ENCODE measurements at places on chromosomes 7 and 10.
A peak's percentile ranks its signal among the peaks of the same experiment; 100 is the strongest.

- DNase-seq = no peak
These were observed 45.1 kb upstream of the OPTN start for GRCh38 chr10:13054844-13055243.

- DNase-seq = no peak
These were observed 43.0 kb downstream of the SLC25A40 start for GRCh38 chr7:87833130-87833529.

DNA sequence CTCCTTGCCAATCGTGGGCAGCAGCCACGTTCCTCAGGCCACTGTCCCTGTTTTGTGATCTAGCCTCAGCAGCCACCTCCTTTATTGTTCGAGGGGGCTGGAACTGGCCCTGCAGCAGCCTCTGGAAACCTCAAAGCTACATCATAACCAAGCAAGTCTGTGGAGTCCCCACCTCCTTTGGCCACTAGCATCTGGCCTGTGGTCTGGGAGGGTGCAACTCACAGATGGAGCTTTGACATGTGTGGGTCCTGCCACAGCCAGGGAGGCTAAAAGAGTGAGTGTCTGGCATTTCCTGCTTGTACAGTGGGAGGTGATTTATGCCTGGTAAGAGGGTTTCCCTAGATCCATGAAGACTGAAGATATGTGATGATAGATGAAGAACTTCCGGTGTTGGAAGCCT lies 32.3 kb upstream of the NUB1 start:
- DNase-seq = no peak

GRCh38 chr7:84664626-84665025 lies 470.0 kb upstream of the SEMA3A start:
- DNase-seq = no peak

DNA sequence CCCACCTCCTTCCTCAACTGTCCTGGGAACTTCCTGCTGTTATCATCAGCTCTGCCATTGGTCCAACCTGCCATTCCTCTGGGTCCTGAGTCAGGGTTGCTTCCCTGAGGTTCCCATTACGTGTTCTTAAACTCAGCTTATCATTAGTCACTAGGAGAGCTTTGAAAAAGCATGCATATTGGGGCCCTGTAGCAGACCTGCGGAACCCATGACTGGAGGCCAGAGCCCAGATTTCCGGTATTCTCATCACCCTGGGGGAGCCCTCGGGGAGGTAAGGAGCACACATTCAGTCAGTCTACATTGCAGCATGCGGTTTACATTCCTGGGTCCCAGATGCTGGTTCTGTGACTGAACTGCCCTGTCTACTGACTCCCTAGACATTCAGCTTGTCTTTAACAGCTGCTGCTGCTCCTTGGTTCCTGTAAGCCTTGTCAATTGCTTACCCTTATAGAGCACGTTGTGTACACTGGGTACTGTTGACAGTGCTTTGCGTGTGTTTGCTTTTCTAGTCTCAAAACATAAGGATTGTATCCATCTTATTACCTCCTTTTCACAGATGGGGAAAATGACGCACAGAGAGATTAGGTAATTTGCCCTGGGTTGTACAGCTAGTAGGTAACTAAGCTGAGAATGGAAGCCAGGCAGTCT lies 12.8 kb downstream of the CDHR3 start:
- DNase-seq = no peak

GRCh38 chr10:44974628-44975430 lies 3.8 kb downstream of the DEPP1 start:
- DNase-seq = peak; percentile 75

DNA sequence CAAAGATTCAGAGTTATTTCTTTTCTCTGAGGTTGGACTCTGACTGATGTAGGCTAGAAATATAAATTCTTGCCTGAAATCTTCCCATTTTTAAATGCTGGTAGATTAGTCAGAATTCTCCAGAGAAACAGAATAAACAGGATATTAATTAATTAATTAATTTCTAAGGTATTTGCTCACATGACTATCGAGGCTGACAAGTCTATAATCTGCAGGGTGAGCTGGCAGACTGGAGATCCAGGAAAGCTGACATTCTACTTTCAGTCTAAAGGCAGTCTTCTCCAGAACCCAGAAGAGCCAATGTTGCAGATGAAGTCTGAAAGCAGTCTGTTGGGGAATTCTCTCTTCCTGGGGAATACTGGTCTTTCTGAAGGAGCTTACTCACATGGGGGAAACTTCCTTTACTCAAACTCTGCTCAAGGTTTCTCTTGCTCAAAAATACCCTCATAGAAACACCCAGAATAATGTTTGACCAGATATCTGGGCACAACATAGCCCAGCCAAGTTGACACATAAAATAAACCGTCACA lies 189.7 kb downstream of the KIF20B start:
- DNase-seq = no peak

DNA sequence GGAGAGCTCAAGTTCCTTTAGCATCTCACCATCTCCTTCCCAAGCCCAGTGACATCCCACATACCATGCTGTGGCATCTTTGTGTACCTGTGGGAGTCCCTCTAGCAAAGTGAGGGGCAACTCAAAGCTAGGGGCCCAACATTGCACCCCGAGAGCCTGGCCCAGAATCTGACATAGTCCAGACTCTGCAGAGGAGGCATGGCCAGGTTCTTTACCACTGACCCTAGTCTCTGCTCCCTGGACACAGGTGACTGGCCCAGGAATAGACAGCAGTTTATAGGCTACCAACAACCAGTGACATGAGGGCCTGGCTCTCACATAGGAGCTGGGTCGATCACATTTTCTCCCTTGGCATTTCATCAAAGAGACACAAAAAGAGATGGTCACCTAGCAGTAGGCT lies 444.0 kb upstream of the ZMIZ1 start:
- DNase-seq = no peak

DNA sequence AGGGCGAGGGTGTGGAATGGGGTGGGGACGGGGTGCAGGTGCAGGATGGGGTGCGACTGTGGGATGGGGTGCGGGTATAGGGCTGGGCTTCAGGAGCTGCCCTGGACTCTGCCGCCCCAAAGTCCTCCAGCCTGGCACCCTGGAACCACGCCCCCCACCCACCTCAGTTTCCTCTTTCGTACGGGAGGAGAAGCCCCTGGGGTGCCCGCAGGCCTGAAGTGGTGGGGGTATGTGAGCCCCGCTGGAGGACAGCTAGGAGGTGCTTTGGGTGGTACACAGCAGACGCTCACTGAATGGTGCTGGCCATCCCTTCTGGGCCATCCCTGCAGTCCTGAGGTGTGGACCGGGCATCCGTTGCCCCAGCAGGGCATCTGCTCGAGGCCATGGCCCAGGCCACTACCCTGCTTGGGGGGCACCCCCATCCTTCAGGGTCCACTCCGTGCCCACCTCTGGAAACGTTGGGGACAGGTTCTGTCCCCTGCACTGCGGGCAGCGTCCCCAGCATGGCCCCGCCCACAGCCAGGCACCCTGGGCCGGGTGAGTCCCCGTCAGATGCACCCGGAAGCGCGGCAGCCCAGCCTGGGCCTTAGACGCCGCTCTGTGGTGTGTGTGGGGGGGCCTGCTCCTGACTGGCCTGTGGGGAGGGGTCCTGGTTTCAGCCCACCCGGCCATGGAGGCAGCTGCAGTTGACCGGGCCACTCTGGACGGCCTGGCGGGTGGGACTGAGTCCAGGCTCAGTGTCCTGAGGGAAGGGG lies 41.6 kb downstream of the UNCX start:
- no peak for DNase-seq

DNA sequence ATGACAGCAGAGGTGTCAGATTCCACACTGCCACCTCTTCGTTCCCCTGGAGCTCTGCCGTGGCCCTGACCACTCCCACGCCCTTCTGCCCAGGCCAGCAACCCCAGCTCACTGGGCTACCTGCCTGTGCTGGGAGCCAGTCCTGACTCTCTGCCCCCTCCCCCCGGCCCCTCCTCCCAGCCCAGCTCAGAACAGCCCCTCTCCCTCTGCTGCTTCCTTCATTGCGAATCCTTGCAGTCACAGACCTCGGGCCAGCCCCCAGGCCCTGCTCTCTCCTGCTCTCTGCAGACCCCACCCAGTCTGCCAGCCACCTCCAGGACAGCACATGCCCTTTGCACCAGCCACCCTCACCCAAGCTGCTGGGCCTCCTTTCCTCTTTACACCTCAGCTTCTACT lies 60.4 kb downstream of the TCERG1L start:
- no peak for DNase-seq

DNA sequence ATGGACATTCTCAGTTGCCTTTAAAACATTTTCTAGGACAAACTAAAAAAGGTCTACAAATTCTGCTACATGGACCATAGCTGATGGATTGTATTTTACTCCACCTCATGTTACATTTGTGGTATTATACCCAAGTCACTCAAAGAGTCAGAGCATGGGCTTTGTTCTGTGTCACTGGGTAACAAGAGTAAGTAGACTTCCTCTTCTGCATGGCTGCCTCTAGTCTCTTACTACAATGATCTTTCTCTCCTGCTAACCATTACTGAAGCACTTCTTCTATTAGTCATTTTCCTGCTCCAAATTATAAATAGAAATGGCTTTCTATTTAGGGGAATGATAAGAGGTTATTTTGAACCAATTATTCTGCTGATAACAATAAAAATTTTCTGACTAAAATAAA lies 727.4 kb upstream of the NRP1 start:
- DNase-seq = no peak

DNA sequence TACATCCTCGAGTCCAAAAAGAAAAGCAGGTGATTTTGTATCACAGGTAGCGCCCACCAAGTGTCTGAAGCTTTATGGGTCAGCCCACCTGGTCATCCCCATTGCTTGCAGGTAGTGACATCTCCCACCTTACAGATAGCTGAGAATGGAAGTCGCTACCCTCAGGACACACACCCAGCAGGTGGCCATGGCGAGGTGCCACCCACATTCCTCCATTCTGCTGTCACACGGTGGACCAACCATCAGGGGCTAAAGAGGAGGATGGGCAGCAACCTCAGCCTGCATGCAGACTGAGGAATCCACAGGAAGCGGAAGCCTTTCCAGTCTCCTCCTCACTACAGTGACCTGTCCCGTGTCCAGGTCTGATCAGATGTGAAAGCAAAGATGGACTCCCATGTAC lies 162.8 kb downstream of the PAXIP1 start:
- no peak for DNase-seq

GRCh38 chr7:1004018-1004852 lies 21.3 kb downstream of the CYP2W1 start:
- no peak for DNase-seq

DNA sequence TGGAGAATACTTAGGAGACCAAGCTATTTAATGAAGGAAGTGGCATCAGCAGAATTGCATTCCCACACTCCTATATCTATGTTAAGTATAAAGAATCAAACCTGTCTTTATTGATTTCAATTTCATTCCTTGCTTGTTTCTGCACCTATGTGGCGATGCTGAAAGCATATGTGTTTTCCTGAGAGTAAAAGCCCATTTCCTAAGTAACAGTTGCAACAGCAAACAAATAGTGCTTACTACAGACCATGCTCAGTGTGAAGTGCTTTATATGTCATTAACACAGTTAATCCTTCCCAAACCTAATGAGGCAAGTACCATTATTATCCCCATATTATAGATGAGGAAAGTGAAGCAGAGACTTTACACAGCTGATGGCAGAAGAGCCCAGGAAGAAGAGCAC lies 552.1 kb downstream of the PARD3 start:
- DNase-seq = no peak

GRCh38 chr10:26612151-26612915 lies 85.2 kb upstream of the PDSS1 start:
- no peak for DNase-seq

DNA sequence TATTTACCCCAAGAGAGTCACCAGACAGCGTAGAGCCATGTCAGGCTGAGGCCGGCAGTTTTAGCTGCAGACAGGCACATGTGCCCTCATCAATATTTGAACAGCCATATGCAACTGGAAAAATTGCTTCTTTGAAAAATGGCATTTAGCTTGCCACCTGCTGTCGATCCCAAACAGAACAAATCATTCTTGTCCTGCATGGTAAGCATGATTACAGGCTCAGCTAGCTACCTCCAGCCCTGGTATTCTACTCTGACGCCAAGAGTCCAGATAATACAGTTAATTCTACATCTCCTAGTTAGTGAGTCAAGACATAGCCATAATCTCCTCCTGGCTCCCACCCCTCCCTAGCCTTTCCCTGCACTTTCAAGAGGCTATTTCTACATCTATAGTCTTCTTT lies 7.7 kb downstream of the CREB3L2 start:
- DNase-seq = no peak

DNA sequence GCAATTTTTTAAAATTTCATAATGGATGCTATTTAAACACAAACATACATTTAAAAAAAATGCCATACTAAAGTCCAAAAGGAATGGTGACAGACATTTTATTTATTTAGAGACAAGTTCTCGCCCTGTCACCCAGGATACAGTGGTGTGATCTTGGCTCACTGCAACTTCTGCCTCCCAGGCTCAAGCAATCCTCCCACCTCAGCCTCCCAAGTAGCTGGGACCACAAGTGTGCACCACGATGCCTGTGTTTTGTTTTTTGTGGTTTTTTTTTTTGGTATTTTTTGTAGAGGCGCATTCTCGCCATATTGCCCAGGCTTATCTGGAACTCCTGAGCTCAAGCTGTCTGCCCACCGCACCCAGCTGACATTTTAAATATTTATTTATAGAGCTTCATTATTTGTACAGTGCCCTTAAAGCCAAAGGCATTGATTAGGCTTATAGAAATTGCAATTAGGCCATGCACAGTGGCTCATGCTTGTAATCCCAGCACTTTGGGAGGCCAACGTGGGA lies 703.5 kb downstream of the AUTS2 start:
- DNase-seq = no peak

DNA sequence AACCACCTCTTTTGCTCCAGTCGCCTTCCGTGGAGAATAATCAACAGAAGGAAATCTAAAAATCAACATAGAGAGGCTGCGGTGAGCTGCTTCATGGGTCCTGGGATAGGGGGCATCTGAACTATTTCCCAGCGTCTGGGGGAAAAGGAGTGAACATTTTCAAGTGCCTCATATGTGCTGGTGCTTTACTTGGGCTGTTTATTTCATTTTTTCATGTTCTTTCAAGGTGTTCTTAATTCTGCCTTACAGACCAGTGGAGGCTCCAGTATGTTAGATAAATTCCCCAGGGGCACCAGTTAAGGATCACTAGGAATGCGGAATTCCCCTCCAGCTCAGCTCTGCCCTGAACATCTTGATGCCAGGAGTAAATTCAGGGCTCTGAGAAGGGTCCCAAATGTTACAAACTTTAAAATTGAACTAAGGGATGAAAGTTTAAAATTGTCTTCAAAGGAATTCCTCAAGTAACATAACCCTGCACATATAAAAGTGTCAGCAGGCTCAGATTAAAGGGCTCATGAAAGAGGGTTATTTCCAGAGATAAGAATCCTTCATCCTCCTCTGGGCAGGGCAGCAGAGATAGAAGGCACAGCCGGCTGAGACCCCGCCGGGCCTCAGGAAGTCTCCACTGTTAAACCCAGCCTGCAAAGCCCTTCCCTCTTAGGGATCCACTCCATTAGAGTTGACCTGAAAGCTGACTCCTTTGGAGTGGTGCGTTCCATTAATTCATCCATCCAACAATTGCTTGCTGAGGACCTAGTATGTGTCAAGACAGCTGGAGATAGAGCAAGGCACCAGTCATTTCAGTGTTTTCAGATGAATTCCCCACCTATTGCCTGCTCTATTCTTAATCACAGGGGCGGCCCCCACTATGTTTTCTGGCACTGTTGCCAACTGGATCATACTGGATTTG lies 345.8 kb downstream of the KCNMA1 start:
- DNase-seq = no peak

- DNase-seq = no peak
These were observed 659.9 kb downstream of the SDK1 start for GRCh38 chr7:3960942-3961341.

GRCh38 chr10:110436554-110437350 lies 61.0 kb upstream of the DUSP5 start:
- DNase-seq = no peak

GRCh38 chr7:14973712-14974428 lies 71.3 kb upstream of the DGKB start:
- DNase-seq = no peak

- no peak for DNase-seq
These were observed 687.8 kb downstream of the IPMK start for GRCh38 chr10:57579926-57580325.
